GM12892 (cell line): ENCODE measurements at places on chromosomes 7 and 10.

DNA sequence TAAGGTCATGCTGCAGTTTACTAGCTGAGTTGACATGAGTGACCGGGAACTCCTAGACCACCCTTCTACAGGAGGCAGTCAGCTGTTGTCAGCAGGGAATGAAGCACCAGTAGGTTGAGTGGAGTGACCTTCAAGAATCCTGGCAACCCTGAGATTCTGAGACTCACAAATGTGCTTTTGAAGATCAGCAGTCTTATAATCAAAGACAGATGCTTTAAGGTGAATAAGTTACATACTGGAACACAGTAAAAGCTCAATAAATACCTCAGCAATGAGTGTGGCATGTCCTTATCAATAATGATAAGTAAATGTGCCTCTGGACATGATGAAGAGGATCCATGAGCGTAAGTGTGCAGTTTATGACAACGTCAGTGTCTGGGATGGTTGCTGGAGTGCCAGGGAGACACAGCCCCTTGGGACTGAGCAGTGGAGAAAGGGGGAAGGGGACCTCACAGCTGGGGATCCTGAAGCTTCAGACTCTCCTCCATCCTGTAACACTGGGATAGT is 11.9 kb upstream of the OR6V1 start:
- DNase-seq, result no peak

GRCh38 chr7:142172932-142173331 is 61.4 kb downstream of the MGAM2 start:
- DNase-seq, result no peak

DNA sequence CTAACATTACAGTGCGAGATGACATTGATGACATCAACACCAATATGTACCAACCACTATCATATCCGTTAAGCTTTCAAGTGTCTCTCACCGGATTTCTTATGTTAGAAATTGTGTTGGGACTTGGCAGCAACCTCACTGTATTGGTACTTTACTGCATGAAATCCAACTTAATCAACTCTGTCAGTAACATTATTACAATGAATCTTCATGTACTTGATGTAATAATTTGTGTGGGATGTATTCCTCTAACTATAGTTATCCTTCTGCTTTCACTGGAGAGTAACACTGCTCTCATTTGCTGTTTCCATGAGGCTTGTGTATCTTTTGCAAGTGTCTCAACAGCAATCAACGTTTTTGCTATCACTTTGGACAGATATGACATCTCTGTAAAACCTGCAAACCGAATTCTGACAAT is 4.3 kb downstream of the GPR22 start:
- DNase-seq, result no peak

DNA sequence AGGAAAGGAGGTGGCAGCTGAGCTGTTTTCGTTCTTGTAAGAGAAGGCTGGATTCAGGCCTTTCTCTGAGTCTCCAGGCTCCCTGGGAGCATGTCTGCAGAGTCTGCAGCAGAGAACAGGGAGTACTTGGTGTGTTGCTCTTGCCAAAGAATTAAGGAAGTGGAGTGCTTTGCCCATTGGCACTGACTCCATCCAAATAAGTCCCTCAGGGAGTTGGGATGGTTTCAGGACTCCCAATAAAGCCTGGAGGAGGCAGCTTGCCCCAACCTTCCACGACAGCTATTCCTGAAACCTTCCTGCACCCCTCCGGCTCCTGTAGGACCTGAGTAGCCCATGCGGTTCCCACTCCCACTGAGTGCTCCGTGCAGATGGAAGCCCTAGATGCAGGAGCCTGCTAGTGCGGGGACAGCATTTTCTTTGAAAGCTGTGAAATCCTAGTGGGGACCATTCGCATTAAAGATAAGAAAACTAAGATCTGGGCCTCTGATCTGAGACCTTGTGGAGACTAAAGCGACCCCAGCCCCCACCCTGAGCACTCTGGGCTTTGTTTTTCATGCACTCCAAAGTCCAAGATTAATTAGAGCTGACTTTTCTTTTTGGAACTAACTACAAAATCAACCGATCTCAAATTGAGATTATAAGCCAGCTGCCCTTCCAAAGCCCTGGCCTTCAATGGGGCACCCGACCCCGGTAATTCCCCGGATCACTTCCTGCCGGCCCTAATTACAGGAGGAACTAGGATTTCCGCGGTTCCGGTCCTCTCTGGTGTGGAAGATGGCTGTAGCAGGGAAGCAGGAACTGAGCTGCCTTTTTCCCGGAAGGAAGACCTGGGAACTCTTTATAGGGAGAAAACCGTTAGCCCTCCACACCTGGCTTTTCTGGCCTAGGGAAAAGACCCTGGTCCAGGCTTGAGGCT is 110.2 kb downstream of the COL13A1 start:
- no peak for DNase-seq

GRCh38 chr7:85730012-85730411 is 543.2 kb upstream of the SEMA3D start:
- no peak for DNase-seq
